Activated naive CD4-positive, alpha-beta T cell treated with Interleukin-2 at 50 U/mL for 16 hours (primary cell): ENCODE measurements at places on chromosomes 1 and 21.

DNA sequence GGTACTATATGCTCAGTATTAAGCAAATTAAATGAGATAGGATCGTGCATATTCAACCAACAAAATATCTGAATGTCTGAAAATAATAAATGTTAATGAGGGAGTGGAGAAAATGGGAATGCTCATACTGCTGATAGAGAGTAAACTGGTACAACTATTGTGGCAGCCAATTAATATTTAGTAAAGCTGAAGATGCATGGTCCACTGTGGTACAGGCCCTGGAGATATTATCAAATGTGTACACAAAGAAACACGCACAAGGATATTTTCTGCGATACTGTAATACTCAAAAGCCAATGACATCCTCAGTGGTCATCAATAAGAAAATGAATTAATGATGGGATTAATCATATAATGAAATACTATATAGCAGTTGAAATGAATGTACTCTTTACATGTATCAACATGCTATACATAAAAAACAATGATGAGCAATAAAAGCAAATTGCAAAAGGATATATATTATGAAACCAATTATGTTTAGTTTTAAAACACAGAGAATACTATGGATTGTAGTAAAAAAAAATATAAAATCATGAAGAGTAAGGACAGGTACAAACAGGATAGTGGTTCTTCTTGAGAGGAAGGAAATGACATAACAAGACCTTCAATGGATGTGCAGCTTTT is 25.0 kb downstream of the MRPL39 start:
- DNase-seq, result no peak

DNA sequence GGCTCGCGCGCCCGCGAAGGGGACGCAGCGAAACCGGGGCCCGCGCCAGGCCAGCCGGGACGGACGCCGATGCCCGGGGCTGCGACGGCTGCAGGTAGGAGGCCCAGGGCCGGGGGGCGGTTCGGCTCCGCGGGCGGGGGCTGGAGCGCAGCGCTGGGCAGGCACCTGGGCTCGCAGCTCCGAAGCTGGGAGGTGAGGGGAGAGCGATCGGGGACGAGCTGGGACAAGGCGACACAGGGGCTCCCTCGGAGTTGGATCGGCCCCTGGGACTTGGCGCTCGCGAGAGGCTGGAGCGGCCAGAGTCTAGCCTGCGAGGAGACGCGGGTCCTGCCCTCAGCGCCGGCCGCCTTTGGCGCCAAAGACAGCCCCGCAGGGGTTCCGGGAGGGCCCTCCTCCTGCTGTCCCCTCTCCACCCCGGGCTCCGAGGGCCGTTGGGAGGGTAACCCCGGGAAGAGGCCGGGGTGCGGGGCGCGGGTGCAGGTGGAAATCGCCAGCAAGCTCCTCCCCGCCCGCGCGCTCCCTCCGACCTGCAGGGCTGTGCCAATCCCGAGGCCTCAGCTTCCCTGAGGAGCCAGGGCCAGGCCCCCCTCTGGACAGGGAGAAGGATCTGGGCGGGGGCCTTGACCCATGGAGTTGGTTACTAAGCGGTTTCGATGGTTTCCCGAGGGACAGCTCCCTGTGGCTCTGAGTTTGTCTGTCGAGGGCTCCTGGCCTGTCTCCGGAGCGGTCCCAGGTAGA is 401 bp downstream of the TP73 start:
- DNase-seq, result no peak

DNA sequence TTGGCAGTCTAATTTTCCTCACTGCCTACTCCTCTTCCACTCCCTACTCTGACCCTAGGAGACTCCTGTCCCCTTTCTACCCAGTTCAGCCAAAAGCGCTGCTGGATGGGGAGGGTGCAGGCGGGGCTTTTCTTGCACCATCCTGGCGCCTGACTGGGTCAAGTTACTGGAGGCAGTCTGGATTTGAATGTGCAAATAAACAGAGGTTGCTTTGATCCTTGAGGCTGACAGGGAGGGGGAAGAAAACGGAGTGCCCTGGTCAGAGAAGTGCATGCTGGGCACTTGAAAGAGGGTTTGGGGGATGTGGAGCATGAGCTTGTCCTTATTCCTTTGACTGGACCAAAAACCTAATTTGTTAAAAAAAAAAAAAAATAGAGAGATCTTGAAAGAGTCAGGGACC is 76.8 kb upstream of the SOX13 start:
- DNase-seq, result no peak

DNA sequence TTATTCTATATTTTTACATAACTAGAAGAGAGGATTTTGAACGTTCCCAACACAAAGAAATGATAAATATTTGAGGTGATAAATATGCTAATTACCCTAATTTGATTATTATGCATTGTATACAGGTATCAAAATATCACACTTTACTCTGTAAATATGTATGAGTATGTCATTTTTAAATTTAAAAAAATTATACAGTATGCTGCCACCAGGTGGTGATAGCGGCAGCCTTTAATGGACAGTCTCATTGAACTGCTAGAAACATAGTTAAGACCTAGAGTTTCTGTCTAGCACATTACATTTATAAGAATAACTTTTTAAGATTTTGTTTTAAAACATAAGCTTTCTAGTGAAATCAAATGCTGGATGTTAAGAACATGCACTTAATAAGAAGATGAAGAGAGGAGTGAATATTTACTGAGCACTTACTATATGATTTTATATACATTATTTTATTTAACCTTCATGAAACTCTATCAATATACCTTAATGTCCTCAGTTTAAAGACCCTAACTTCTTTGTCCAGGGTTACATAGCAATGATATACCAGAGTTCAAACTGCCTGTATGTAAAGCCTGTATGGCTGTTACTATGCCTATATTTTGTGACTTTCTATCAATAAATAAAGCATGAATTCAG is 207.1 kb downstream of the NUF2 start:
- DNase-seq, result no peak

GRCh38 chr1:212975111-212975918 is 25.0 kb downstream of the VASH2 start:
- DNase-seq, result no peak

GRCh38 chr21:17539323-17539722 is 26.5 kb downstream of the CXADR start:
- DNase-seq, result no peak

GRCh38 chr1:108732398-108732797 is 14.1 kb upstream of the STXBP3 start:
- DNase-seq, result no peak

GRCh38 chr1:192913683-192914082 is 104.8 kb downstream of the RGS2 start:
- DNase-seq, result no peak

GRCh38 chr1:61447968-61448430 is 276.9 kb downstream of the TM2D1 start:
- DNase-seq, result no peak

DNA sequence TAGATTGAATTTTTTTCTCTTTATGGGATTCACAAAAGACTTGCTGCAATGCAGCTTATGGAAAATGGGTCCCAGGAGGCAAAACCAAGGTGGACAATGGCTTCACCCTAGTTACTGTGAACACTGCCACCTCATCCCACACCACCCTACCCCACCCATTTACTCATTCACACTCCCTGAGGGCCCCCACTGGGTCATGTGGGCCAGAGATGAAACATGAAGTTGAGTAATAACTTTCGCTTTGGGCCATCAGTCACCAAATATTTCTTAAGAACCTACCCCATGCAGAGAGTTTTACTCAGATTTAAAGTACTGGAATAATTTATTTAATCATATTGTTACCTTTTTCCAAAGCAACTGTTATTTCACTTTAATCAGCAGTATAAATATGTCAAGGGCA is 191.8 kb downstream of the TPR start:
- DNase-seq, result no peak

GRCh38 chr1:64748222-64748621 is 3.3 kb downstream of the RAVER2 start:
- DNase-seq, result no peak

- no peak for DNase-seq
These were observed 41.7 kb downstream of the ILDR2 start for GRCh38 chr1:166933633-166934032.

DNA sequence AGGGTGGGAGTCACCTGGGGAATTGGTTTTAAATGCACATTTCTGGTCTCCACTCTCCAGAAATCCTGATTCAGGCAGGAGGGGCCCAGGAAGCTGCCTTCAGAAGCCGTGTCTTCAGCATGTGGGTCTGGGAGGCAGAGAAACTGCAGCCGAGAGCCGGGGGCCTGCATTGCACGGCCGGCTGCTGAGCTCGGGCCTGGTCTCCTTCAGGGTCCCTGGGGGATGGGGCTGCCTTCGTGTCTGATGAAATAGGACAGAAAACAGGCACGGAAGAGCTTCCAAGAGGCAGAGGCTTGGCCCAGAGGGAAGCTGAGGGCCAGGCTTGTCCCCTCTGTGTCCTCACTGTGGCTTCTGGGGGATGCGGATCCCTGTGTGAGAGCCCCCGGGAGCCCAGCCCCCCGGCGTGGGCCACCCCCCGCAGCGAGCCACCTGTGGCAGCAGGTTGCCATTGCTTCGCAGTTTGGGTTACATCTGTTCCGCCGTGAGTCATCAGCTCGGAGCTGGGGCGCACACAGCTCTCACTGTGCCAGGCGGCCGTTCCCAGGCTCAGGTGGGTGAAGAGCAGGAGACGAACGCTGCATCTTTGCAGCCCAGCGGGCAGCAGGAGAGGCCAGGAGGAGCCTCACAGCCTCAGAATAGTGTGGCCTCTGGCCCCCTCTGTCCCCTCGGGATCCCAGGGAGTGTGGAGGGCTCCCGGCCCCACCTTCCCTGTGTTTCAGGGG is 72.4 kb downstream of the AJAP1 start:
- DNase-seq, result no peak

DNA sequence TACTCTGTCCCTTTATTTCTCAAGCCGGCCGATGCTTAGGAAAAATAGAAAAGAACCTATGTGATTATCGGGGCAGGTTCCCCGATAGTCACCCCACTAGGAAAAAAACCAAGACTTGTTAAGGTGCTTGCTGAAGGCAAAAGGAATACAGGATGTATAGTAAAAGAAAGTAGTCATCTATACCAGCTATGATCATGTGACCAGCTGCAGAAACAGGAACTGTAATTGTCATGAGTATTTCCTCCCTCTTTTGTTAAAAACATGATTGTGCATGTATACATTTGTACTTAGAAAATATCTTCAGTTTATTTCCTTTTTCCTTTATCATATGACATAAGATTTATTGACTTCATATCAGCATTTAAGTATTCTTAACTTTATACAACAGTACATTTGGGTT is 30.5 kb downstream of the PIGK start:
- no peak for DNase-seq

- DNase-seq, result no peak
These were observed 20.4 kb downstream of the CCT8 start for GRCh38 chr21:29053011-29053553.

- DNase-seq, result no peak
These were observed 9.7 kb upstream of the FMOD start for GRCh38 chr1:203360547-203361185.

- no peak for DNase-seq
These were observed 21.8 kb upstream of the ADGRB2 start for GRCh38 chr1:31785947-31786290.

- DNase-seq, result peak; percentile 32
These were observed 529 bp downstream of the MPZL1 start for GRCh38 chr1:167722152-167722869.

DNA sequence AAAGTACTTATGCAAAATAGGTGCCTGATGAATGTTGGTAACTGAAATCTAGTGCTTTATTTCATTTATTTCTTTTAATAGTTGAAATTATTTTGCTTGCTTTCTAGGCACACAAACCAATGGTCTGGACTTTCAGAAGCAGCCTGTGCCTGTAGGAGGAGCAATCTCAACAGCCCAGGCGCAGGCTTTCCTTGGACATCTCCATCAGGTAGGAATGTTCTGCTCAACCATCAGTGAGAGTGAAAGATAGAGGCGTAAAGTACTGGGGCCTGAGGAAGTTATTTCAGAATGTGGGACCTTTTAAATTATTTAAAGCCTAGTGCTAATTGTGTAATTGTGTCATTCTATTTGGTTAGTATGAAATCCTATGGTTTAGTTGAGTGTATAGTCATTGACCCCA is 144.7 kb downstream of the POU2F1 start:
- DNase-seq, result no peak

- DNase-seq, result no peak
These were observed 122.4 kb downstream of the LMX1A start for GRCh38 chr1:165234149-165234548.
